ENCODE measurements at places on chromosomes 4 and X. TPM values are rescaled to one million over a fixed set of nuclear protein-coding genes. Genes with fewer than 3 reads are reported as not detected.

DNA sequence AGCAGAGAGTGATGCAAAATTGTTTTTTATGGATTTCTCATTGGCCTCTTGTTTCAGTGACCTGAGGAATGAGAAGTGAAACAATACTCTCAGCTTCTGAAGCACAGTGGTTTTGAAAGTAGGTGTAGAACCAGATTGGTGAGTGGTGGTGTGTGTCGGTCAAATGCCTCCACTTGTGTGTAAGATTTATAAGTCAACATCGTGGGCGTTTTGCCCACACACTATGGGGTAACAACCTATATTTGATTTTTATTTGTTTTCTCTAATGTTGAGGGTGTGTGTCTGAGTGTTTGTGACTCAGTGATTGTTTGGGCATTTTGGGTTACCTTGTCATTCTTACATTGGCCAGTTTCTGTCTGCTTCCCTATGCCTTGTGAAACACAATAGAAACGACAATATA, 23.3 kb downstream of the ADGRL3 start:
- no peak overlapping the region for H3K4me3 ChIP-seq
- H3K27me3 ChIP-seq = peaks cover 2% of the 10 kb centered on the region
- no peak overlapping the region for H3K27ac ChIP-seq
- no peaks in the 10 kb centered on the region for H3K4me1 ChIP-seq
- no peaks in the 10 kb centered on the region for H3K36me3 ChIP-seq
- DNase-seq = no peak

DNA sequence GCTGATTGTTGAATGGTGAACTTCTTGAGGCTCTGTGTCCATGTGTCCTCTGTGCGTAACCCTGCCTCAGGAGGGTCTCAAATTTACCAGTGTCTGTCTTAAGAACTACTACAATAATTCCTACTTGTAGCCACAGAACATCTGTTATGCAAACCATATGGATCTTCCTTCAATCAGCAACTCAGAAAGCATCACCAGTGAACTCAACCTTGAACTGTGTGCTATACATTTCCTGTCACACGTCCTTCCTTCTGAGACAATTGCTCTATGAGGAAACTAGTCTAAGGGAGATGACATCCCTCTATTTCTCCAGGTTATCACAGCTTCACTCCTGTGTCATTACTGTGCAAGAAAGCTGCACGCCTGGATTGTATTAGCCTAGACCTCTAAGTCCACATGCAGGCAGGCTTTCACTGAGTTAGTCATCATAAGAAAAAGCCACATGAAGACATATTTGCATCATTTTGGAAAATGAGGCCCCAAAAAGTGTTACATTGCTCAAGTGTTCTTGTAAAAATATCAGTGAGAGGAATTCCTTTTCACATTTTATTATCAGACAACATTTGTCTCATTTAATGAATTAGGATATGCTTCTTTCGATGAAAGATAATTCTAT, 157.8 kb downstream of the AFF2 start:
- H3K27ac ChIP-seq = no peak overlapping the region
- no peak overlapping the region for H3K4me3 ChIP-seq
- DNase-seq = no peak
- H3K27me3 ChIP-seq = no peaks in the 10 kb centered on the region
- H3K4me1 ChIP-seq = no peaks in the 10 kb centered on the region
- no peaks in the 10 kb centered on the region for H3K36me3 ChIP-seq

Gene FAM47A
- not detected for total RNA-seq

DNA sequence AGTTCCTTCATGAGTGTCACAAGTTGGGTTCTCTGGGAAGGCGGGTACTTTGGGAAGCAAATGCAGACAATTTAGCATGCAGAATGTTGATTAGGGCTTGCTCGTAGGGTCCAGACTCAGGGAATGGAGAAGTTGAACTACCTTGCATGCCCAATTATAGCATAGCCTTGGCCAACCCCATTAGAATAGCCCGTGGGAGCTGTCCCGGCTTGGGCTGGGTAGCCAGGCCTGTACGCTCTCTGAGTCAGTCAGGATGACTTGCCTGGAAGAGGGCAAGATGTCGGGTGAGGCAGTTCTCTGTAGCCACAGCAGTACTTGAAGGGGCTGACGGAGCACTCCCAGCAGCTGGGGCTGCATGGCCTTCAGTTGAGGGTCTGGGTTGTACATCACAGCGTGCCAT, 19.5 kb downstream of the KIAA0232 start:
- H3K4me1 ChIP-seq = no peaks in the 10 kb centered on the region
- no peak for DNase-seq
- H3K27ac ChIP-seq = no peak overlapping the region
- no peak overlapping the region for H3K4me3 ChIP-seq

DNA sequence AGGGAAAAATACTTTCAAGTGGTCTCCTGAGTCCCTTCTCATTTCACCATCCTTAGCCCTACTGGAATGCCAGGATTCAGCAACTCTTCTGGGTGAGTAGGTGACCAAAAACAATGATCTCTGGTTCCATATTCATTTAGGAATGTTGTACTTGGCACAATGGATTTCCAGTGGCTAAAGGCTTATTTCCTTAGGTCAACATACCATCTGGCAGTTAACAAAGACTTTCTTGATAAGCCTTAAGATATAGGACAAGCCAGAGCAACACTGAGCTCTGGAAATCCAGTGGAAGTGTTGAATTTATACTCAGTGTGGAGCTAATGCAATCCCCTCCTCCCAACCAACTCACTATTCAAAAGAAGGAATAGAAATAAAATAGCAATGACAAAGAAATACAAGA, 139.4 kb upstream of the EMCN start:
- H3K27me3 ChIP-seq = no peaks in the 10 kb centered on the region
- no peaks in the 10 kb centered on the region for H3K4me1 ChIP-seq
- no peak overlapping the region for H3K27ac ChIP-seq
- DNase-seq = no peak

GRCh38 chr4:75696071-75696470, 22.9 kb upstream of the G3BP2 start:
- peaks cover 1% of the 10 kb centered on the region for H3K4me1 ChIP-seq
- peaks cover 2% of the 10 kb centered on the region for H3K36me3 ChIP-seq
- no peaks in the 10 kb centered on the region for H3K27me3 ChIP-seq
- H3K27ac ChIP-seq = no peak overlapping the region
- DNase-seq = no peak

GRCh38 chr4:185003596-185004351, 14.5 kb upstream of the HELT start:
- DNase-seq = no peak
- no peak overlapping the region for H3K4me3 ChIP-seq
- no peaks in the 10 kb centered on the region for H3K27me3 ChIP-seq
- H3K36me3 ChIP-seq = no peaks in the 10 kb centered on the region

GRCh38 chr4:34108391-34108790, 2135.9 kb downstream of the ARAP2 start:
- no peak overlapping the region for H3K27ac ChIP-seq
- no peak for DNase-seq
- H3K36me3 ChIP-seq = no peaks in the 10 kb centered on the region
- H3K4me3 ChIP-seq = no peak overlapping the region

DNA sequence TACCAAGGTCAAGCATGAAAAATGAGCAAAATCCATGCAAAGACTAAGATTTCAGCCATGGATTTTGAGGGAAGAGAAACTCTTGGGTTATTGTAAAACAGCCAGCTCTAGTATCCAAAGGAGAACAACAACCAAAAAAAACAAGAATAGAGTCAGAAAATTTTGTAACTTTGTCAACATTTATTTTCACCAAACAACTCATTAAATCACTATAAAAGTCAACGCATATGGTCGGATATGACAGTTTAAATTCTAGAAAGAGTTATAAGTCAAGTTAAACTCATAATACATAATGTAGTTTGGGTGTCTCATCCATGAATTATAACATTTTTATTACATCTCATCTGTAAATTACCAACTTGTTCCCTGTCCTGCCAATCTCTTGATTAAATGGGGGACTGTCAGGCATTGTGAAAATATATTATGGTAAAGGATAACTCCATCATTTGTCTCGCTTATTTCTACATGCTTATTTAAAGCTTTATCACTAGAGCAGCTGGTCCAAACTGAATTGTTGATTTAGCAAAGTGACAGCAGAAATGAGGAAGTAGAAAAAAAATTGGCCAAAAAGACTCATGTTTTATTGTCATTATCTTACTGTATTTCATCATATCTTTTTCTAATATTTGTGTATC, 224.8 kb upstream of the NOCT start:
- H3K36me3 ChIP-seq = no peaks in the 10 kb centered on the region
- no peaks in the 10 kb centered on the region for H3K4me1 ChIP-seq
- no peaks in the 10 kb centered on the region for H3K27me3 ChIP-seq
- no peak overlapping the region for H3K27ac ChIP-seq
- no peak for DNase-seq

DNA sequence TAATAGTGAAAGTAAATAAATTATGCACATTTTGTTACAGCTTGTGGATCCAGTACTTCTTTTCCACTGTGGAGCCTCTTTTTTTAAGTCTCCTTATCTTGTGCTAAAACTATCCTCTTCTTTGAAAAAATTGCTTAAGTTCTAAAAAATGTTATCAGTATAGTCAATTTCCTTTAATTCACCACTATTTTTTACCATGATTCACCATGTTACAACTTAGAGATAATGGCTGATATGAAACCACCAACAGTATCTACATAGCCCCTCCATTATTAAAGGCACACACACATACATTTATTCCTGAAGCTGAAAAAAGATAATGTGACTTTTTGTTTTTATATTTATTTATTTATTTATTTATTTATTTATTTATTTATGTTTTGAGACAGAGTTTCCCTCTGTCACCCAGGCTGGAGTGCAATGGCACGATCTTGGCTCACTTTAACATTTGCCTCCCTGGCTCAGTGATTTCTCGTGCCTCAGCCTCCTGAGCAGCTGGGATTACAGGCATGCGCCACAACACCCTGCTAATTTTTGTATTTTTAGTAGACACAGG, 243.2 kb downstream of the SPOCK3 start:
- H3K4me1 ChIP-seq = no peaks in the 10 kb centered on the region
- no peak overlapping the region for H3K27ac ChIP-seq
- DNase-seq = no peak
- no peak overlapping the region for H3K4me3 ChIP-seq
- no peaks in the 10 kb centered on the region for H3K27me3 ChIP-seq

- H3K4me3 ChIP-seq = no peak overlapping the region
- DNase-seq = no peak
- no peak overlapping the region for H3K27ac ChIP-seq
- H3K4me1 ChIP-seq = no peaks in the 10 kb centered on the region
- no peaks in the 10 kb centered on the region for H3K36me3 ChIP-seq
These were observed 97.1 kb upstream of the ATOH1 start for GRCh38 chr4:93731456-93731855.

Gene ADGRG2
- 0.08 TPM for total RNA-seq

Gene CNGA1
- 28.0 TPM for total RNA-seq

GRCh38 chr4:112038861-112039260, 106.4 kb upstream of the FAM241A start:
- no peak overlapping the region for H3K4me3 ChIP-seq
- H3K36me3 ChIP-seq = no peaks in the 10 kb centered on the region
- H3K27me3 ChIP-seq = no peaks in the 10 kb centered on the region
- H3K27ac ChIP-seq = no peak overlapping the region

DNA sequence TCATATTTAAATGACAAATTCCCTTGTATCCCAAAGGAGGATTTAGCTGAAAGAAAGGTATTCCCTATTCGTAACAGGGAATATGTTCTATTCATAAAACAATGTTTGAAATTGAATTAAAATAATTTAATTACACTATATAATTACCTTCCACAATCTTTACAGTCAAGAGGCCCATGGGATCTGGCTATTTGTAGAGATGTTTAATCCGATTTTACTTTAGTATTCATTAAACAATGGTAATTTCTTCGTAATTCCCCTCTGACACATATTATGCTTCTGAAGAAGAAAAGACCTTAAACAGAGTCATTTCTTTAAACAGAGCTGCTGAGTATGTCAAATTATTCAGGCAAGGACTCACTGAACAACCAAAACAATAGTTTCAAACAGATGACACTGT, 98.8 kb downstream of the MAGEC1 start:
- no peaks in the 10 kb centered on the region for H3K27me3 ChIP-seq
- H3K4me3 ChIP-seq = no peak overlapping the region
- H3K36me3 ChIP-seq = no peaks in the 10 kb centered on the region
- no peaks in the 10 kb centered on the region for H3K4me1 ChIP-seq
- DNase-seq = no peak

- H3K36me3 ChIP-seq = no peaks in the 10 kb centered on the region
- H3K4me3 ChIP-seq = no peak overlapping the region
- no peaks in the 10 kb centered on the region for H3K4me1 ChIP-seq
- no peak overlapping the region for H3K27ac ChIP-seq
- DNase-seq = no peak
These were observed 38.2 kb downstream of the DMP1 start for GRCh38 chr4:87688316-87688715.

Gene TDO2
- 693 TPM for total RNA-seq

Gene STIM2
- total RNA-seq = 5.4 TPM

DNA sequence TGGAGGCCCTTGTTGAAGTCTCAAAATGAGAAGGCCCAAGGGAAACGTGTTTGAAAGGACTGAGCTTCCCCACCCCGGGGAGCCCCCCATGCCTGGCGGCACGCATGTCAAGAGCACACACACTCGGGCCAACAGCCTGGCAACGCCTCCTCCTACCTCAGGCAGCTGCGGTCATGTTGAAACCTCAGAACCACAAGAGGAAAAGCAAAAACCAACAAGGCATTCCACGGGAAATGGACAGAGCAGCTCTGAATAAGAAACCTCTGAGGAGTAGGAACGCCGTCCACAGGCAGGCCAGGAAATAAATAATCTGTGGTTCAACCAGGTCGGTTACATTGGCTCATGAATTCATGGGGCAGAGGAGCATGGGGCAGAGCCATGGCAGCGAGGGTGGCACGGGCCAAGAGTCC, 95.7 kb upstream of the AFAP1 start:
- no peak overlapping the region for H3K4me3 ChIP-seq
- H3K27ac ChIP-seq = no peak overlapping the region
- no peaks in the 10 kb centered on the region for H3K27me3 ChIP-seq
- no peaks in the 10 kb centered on the region for H3K4me1 ChIP-seq
- DNase-seq = no peak
- no peaks in the 10 kb centered on the region for H3K36me3 ChIP-seq

DNA sequence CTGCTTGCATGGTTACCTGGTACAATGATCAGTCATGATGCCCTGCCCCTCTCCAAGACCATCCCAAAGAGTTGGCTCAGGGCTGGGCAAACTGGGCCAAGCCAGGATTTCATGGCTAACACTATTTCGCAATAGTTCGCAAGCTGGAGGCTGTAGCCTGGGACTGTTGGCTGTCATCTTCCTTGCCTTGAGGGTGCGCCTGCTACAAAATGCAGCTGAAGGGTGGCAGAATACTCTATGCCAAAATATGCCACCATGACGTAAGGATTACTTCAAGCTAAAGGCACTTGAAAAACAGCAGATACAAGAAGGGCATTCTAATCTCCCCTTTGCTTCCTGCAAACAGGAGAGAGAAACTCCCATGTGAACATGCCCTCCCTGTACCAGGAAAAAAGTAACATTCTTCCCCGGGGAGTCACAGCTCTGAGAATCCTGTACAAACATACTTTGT, 21.0 kb downstream of the SAT1 start:
- no peak overlapping the region for H3K4me3 ChIP-seq
- DNase-seq = no peak
- no peaks in the 10 kb centered on the region for H3K4me1 ChIP-seq

GRCh38 chr4:54276641-54277430, 47.7 kb downstream of the PDGFRA start:
- H3K27ac ChIP-seq = no peak overlapping the region
- DNase-seq = no peak
- no peak overlapping the region for H3K4me3 ChIP-seq
- H3K36me3 ChIP-seq = no peaks in the 10 kb centered on the region

Gene ZAR1
- 0.28 TPM for total RNA-seq
